Bronchial smooth muscle cell (primary cell): ENCODE measurements at places on chromosomes 11 and 22. TPM values are rescaled to one million over a fixed set of nuclear protein-coding genes. Genes with fewer than 3 reads are reported as not detected.

Gene CABP4
- not detected in 2 replicates for total RNA-seq

Gene P4HA3
- total RNA-seq: 2.9 and 5.5 TPM in 2 replicates

Gene TSGA10IP
- total RNA-seq: 0.16 TPM in 1 of 2 replicates, not detected in the other

Gene DMC1
- 6.9 and 8.0 TPM in 2 replicates for total RNA-seq

Gene POU2AF2
- not detected in 2 replicates for total RNA-seq

Gene RRAS2
- total RNA-seq: 31.5 and 55.6 TPM in 2 replicates

Gene MOGAT2
- total RNA-seq: under 0.01 TPM in 1 of 2 replicates, not detected in the other

Gene TMEM86A
- total RNA-seq: 0.47 and 0.60 TPM in 2 replicates

Gene CRYAB
- total RNA-seq: 9.0 and 11.9 TPM in 2 replicates

Gene NCF4
- not detected in 2 replicates for total RNA-seq

Gene ACRV1
- total RNA-seq: not detected in 2 replicates

Gene PHF5A
- total RNA-seq: 61.5 and 86.0 TPM in 2 replicates

Gene LRRC10B
- total RNA-seq: not detected in 2 replicates

Gene GGTLC2
- not detected in 2 replicates for total RNA-seq

Gene CRYBA4
- total RNA-seq: not detected in 2 replicates

Gene RPS19BP1
- total RNA-seq: 25.2 and 40.8 TPM in 2 replicates

Gene TRAF6
- total RNA-seq: 3.5 and 4.2 TPM in 2 replicates

Gene FAT3
- total RNA-seq: under 0.01 and 0.16 TPM in 2 replicates
